Cortex of kidney (tissue), 1 donor: ENCODE measurements at places on chromosomes 7 and 10.

DNA sequence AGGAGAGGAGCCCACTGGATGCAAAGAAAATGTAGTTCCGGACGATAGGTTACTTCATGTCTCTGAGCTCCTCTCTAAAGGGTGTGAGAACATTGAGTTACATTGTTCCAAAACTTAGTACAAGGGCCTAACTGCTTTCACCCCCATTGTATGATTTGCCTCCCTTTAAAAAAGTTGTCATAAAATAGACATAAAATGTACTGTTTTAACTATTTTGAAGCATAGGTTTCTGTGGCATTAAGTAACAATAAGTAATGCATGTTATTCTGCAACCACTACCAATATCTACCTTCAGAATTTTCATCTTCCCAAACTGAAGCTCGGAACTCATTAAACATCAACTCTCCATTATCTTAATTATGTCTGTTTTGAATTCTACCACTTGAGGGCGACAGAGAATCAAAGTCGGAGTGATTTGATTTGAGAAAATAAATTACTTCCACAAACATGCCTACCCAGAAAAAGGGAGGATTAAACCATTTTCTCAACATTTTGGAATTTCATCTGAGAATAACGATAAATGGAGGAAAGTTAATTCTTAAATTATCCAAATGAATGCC is 2.7 kb downstream of the IGFBP1 start:
- DNase-seq = no peak

DNA sequence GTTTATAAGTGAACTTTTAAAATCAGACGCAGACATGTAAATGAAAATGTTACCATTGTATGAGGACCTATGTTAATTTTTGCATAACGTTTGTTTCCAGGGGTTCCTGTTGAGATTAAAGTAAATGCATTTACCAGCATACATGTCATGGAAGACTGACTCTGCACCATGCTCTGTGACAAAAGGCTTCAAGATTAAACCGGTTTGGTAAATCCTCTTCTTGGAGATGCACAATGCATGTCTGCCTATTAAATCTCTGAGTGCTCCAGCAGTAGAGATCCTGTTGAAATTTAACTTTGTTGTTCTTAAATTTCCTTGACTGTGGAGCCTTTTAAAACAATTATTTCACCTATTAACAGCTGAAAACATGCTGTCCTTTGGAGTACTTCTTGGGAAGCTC is 36.5 kb upstream of the JAZF1 start:
- no peak for DNase-seq

- no peak for DNase-seq
Observed at GRCh38 chr7:117896339-117896738, 23.1 kb upstream of the CTTNBP2 start.

DNA sequence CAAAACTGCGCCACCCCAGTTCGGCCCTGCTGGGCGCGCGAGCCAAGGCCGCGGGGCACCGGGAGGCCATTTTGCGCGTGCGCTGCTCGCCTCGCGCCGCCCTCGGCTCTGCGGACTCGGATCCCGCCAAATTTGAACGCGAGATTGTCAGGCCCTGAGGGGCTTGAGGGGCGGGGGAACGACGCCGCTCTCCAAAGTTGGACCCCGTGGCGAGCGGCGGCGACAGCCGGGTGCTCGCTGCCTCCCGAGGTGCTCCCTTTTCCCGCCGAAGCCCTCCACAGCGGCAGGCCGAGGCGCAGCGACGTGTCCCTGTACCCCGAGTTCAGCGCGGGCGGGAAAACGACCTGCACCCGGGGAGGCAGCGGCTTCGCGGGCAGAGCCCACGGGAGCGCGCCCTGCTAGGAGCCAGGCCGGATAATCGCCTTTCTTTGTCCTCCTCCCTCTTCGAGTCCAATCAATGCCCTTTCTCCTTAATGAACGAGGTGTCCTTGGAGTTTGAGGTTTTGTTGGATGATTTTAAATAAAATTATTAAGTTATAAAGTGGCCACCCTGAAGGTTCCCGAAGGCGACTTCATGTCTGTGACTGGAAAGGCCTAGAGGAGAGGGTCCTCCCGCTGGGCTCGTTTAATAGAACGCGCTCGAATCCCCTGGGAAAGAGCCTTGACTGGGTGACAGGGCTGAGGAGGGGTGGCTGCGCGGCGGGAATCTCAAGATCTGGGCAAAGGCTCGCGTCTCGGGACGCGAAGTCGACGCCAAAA is 10.7 kb upstream of the SPAG6 start:
- no peak for DNase-seq

- no peak for DNase-seq
Observed at GRCh38 chr7:34747867-34748727, 90.1 kb downstream of the NPSR1 start.

GRCh38 chr10:1734288-1734687 is 3.0 kb downstream of the ADARB2 start:
- no peak for DNase-seq

DNA sequence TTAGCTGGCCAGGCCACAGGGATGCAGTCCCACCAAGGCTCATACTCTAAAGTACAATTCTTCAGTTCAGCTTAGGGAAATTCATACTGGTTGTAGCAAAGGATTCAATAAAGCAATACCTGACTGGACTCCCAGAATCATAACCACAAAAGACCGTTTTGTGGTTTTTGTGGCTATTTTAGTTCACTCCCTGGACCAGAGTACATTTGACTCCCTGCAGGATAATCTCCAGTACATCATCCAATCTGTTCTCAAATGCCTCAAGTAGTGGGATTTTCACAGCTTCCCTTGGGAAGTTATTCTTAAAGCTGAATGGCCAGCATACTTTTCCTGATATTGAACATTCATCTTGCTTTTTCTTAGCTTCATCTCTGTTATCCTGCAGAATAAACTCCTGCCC is 29.3 kb upstream of the YAE1 start:
- no peak for DNase-seq

DNA sequence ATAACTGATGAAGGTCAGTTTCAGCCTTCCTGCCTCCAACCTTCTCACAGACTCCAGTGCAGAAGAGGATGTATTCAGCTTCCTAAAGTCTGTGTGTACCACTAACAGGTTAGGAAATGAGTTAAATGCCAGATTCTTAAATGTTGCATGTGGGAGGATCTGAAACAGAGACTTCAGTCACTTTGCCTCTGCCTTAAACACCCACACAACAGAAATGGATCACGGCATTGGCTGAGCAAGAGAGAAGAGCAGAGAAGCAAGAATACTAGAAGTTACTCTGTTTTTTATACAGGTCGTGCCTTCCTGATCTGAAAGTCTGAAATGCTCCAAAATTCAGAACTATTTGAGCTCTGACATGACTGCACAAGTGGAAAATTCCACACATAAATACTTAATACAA is 98.9 kb upstream of the ARHGAP21 start:
- DNase-seq = no peak

DNA sequence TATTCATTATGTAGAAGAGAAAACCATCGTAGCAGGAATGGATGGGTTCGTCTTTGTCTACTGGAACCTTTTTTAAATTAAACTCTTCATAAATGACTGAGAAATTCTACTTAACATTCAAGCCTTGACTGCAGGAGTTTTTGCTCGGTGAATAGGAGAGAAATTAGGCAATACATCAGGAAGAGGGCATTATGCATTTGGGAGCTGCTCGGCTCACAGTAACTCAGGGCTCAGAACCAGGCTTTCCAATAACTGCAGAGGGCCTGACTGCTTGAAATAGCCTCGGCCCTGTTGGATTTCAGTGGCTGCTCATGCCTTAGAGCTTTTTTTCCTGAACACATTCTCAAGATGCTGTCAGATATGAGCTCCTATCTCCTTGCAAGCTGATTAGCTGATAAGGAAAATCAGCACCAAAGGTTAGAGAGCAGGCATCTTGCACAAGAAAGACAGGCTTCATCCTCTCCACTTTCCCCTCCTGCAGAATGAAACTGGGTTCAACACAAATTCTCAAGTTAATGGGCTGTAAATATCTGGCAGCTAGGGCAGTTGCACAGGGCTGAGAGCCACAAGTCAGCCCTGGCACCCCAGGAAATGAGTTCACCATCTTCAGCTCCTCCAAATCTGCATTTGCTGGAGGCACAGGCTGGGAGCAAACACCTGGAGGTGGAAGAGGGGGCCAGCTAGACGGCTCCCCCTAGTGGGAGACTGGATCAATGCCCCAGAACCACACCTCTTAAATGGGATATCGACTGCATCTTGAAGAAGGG is 24.3 kb downstream of the TECTB start:
- no peak for DNase-seq

GRCh38 chr7:134891696-134892678 is 94.3 kb upstream of the AGBL3 start:
- no peak for DNase-seq

- no peak for DNase-seq
Observed at GRCh38 chr10:11986593-11987216, 55.9 kb downstream of the UPF2 start.

DNA sequence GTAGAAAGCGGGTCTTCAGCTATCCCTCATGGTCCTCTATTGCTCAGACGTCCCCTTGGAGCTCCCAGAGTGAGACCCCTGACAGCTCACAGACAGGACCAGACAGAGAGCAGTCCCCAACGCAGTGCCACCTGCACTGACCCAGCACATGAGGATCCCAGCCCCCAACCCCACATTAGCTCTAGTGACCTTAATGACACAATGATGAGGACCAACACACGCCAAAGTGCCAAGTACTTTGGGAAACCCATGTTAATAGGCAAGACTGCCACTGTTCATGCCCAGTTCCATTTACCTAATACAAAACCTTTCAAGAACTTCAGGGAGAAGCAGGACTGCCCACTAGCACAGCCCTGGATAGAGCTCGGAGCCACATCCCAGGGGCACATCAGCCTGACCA is 5.7 kb upstream of the GRB10 start:
- no peak for DNase-seq

- no peak for DNase-seq
Observed at GRCh38 chr7:94436700-94437099, 42.0 kb downstream of the COL1A2 start.

DNA sequence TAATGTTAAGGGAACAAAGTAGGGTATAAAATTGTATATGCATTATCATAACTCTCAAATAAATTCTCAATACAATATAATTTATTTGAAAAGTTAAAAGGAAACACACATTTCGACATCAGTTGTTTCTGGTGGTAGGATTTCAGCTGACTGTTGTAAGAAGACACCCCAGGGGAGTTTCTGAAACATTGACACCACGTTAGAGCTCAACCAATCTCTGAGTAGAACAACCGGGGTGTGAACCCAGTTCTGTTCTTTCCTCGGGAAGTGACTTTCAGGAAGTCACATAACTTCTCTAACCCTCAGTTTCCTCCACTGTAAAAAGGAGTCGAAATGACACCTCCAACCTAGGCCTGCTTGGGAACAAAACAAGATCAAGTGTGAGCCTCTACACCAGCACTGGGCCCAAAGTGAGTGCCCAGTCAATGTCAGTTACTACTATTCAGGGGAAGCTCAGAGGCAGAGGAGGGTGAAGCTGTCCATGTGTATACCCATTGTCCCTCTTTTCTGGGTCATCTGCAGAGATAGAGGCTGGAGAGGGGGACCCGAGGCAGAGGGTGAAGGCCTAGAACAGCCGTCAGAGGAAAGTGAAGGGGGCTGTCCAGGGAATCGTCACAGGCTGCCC is 67.1 kb downstream of the AOAH start:
- no peak for DNase-seq
